Stimulated activated CD8-positive, alpha-beta memory T cell treated with anti-CD3 and anti-CD28 coated beads, Interleukin-7, amount 100 ng/mL, for 1 hour (primary cell): ENCODE measurements at places on chromosomes 4 and X.

DNA sequence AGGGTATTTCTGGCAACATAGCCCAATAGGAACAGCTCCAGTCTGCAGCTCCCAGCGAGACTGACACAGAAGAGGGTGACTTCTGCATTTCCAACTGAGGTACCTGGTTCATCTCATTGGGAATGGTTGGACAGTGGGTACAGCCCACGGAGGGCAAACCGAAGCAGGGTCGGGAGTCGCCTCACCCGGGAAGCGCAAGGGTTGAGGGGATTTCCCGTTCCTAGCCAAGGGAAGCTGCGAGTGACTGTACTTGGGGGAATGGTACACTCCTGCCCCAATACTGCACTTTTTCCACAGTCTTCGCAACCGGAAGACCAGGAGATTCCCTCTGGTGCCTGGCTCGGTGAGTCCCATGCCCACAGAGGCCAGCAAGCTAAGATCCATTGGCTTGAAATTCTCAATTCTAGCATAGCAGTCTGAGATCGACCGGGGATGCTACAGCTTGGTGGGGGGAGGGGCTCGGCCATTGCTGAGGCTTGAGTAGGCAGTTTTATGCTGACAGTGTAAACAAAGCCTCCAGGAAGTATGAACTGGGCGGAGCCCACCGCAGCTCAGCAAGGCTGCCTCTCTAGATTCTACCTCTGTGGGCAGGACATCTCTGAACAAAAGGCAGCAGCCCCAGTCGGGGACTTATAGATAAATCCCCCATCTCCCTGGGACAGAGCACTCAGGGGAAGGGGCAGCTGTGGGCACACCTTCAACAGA lies 14.0 kb upstream of the ADAD1 start:
- no peak for DNase-seq

- no peak for DNase-seq
Measured at GRCh38 chrX:71103110-71103983, 3.2 kb downstream of the CXorf65 start.

DNA sequence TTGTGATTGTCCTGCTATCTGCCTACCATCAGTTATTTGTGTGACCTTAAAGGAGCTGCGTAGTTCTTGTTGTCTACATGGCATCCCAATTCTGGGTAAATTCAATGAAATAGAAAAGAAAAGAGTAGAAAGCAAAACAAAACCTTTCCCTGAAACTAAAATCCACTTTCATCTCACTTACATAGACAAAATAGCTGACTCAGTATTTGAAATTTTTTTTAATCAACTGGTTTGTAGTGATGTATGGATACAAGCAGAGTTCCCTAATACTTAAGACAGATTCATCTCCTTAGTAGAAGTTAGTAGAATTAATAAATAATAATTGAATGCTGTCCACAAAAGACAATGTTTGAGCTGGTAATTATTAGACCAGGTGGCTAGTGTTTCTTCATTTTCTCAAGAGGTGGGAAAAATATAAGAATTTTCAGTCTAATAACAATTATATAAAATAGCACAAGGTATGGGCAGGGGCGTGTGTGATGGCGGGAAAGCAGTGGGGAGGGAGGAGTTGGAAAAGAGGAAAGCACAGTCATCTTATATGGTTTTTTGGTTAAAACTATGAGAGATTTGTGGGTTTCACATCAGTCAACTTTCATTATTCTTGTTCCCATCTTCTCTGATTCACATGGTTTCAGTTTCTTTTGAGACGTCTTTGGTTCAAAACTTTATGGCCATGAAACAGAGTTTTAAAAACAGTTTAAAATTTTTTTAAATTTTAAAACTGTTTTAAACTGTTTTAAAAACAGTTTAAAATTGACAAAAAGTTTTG lies 275.2 kb downstream of the SPRY1 start:
- no peak for DNase-seq

- DNase-seq: no peak
Measured at GRCh38 chr4:47340914-47341313, 122.6 kb downstream of the COMMD8 start.

GRCh38 chr4:154984148-154984547 lies 203.1 kb downstream of the RBM46 start:
- DNase-seq: no peak
